Spinal cord (tissue), 10 donors: ENCODE measurements at places on chromosomes 12 and 14.

- DNase-seq, result no peak
Observed at GRCh38 chr12:97748298-97748697, 285.7 kb downstream of the RMST start.

DNA sequence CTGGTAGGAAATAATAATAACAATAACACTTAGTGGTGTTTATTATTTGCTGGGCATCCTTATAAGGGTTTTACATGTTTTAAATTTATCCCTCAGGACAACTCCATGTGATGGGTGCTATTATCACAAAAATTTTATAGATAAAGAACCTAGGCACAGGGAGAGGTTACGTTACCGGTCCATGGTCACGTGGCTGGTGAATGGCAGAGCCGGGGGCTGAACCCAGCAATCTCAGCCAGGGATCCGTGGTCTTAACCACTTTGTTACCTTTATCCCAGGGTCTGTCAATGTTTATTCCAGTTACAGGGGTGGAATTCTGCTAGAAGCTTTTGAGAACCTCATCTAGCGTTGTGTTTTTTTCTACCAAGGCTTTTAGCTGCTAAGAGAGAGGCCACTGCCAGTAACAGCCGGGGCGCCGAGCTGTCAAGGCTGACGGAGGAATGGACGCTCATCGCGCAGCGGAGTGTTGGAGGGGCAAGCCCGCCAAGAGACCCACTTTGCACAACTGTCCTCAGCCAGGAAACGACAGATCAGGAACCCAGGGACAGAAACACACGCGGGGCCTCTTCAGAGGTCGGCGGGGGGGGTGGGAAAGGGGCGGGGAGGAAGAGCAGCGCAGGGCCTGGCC is 418 bp downstream of the AMN1 start:
- no peak for DNase-seq

GRCh38 chr14:100930270-100930669 is 26.7 kb upstream of the RTL1 start:
- no peak for DNase-seq

GRCh38 chr12:118981285-118982211 is at the start of gene SRRM4:
Gene SRRM4 (plus strand): TSS chr12:118981541. CDS start chr12:118981883, 342 bp downstream.
- peak; percentile 55 for DNase-seq

DNA sequence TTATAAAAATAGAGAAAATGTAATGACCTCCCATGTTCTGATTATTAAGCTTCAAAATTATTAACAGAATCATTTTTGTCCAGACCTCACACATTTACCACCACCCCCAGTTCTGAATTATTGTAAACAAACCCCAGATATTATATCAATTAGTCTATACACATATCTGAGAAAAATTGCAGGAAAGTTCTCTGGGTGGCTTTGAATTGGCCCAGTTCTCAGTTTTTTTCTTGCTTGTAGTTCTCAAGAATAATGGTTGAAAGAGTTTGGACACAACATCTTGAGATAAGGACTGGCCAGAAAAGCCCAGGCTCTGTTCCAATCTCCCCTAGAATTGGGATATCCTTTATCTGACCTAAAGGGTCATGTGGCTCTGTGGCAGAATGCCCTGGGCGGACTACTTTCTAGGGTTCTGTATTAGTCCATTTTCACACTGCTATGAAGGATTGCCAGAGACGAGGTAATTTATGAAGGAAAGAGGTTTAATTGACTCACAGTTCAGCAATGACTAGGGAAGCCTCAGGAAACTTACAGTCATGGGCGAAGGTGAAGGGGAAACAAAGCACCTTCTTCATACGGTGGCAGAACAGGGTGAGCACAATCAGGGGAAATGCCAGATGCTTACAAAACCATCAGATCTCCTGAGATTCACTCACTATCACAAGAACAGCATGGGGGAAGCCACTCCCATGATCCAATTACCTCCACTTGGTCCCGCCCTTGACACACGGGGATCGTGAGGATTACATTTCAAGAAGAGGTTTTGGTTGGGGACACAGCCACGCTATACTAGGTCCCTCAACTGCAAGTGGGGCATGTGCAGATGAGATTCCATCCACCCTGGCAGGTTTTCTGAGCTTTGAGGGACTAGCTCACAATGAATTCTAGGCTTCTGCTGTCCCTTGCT is 1504.6 kb upstream of the FLRT2 start:
- DNase-seq, result no peak

- no peak for DNase-seq
Observed at GRCh38 chr12:81809829-81810595, 50.9 kb upstream of the PPFIA2 start.

DNA sequence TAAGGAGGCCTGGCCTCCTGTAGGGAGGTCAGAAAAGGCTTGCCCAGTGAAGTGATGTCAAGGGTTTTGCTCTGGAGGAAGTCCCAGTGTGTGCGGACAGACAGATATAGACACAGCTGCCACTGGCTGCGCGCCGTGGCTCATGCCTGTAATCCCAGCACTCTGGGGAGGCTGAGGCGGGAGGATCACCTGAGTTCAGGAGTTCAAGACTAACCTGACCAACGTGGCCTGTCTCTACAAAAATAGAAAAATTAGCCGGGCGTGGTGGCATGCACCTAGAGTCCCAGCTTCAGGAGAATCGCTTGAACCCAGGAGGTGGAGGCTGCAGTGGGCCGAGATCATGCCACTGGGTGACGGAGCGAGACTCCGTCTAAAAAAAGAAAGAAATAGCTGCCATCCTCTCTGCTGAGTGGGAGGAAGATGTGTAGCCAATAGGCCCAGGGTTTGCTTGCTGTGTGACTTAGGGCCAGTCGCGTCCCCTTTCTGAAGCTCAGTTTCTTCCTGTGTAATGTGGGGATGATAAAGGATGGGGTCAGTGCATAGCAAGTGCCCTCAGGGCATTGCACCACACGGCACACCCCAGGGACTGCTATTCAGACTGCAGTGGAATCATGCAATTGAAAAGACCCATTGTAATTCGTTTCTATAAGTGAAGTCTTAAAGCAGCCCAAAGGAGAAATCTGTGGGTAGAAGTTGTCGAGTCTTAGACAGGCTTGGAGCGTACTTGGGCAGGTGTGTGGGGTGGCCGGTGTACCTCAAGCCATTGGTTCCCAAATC is 18.7 kb upstream of the MLEC start:
- DNase-seq, result no peak
